ENCODE measurements at places on chromosomes 3 and 15. TPM values are rescaled to one million over a fixed set of nuclear protein-coding genes. Genes with fewer than 3 reads are reported as not detected.

GRCh38 chr3:110779581-110779980 lies 292.0 kb upstream of the NECTIN3 start:
- H3K4me3 ChIP-seq: no peak overlapping the region
- H3K27me3 ChIP-seq: no peaks in the 10 kb centered on the region
- no peaks in the 10 kb centered on the region for H3K36me3 ChIP-seq

- no peak for ATAC-seq
- H3K27me3 ChIP-seq: peaks cover 76% of the 10 kb centered on the region
- no peak overlapping the region for H3K27ac ChIP-seq
These were observed 135.0 kb downstream of the NUP210 start for GRCh38 chr3:13285007-13285567.

DNA sequence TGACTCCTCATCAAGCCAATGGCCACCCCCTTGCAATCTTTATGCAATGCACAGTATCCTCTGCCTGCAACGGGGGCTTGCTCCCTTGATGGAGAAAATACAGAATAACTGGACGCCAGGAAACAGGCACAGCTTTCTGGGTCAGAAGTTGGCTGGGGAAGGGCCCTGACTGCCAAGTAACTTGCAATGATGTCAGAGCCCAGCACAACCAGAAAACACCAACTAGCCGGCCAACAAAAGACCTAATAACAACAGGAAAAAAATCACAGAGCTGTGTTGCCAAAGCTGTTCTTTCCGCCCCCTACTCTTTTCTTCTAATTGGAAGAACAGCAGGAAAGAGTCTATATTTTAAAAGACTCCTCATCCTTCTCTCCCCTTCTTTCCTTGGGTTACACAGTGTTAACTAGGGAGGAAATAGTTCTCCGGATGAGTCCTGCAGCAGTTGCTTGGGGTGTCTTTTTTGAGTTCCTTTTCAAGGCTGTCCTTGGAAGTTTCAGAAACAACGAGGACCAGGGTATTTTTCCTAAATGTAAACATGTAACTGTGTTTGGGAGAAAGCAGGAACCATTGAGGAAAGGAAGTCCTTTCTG lies 1.4 kb upstream of the SEMA6D start:
- peak overlapping the region; percentile 90 for H3K4me3 ChIP-seq
- ATAC-seq: no peak
- peaks cover 42% of the 10 kb centered on the region for H3K4me1 ChIP-seq
- peak overlapping the region; percentile 90 for H3K27ac ChIP-seq

DNA sequence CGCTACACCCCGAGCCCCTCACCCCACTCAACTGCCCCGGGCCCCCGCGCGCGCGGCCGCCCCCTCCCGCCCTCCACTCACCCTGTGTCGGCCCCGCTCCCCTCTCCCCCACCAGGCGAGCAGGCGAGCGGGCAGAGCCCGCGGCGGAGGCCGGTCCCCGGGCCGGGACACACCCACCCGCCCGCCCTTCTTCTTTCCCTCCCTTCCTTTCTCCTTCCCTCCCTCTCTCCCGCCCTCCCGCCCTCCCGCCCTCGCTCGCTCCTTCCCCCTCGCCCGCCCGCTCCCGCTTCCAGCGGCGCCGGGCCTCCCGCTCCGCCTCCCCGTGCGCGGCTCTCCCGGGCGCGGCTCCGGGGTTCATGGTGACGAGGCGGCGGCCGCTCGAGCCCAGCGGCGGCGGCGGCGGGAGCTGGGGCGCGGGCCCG lies at the start of gene CTDSPL:
TSS of gene CTDSPL (plus strand) at position 261 of the 422 bp plus-strand sequence. CDS start 320 bp downstream, outside the sequence.
- H3K27me3 ChIP-seq: no peaks in the 10 kb centered on the region
- H3K27ac ChIP-seq: peak within 1 kb of the TSS; percentile 58

DNA sequence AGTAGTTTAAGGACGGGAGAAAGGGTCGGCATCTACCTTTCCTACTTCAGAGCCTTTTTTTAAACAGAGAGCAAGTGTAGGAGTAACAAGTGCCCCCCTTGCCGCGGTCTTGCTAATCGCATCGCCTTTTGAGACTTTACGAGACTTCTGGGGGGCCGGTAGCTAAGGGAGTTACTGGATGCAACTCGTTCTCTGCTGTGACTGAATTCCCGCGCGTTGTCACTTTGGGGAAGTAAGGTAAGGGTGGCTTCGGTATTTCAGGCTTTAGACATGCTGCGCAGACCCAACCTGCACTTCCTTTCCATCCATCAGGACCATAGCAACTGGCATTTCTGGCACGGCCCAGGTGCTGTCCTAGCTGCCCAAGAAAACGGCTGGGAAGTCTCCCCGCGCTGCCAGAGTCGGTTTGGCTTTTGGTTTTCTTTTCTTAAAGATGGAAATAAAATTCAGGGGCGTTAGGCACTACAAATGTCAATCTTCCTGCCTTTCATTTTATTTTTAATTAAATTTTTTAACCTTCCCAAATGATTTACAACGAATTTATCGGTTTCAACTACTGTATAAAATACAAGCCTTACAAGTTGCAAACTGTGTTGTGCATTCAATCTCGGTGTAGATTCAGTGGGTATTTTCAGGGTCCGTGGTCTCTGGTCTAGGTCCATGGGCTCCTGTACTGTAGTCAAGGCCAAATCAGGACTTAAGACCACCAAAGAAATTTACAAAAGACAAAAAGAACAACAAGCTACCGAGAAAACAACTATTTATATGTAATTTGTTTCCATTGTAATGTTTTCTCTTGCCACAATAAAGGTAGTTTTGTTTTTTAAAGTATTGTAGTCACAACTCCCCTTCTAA lies 3.5 kb downstream of the MECOM start:
- peak overlapping the region; percentile 74 for H3K4me3 ChIP-seq
- no peaks in the 10 kb centered on the region for H3K36me3 ChIP-seq
- H3K27me3 ChIP-seq: peaks cover 67% of the 10 kb centered on the region
- peaks cover 23% of the 10 kb centered on the region for H3K4me1 ChIP-seq
- ATAC-seq: no peak
- H3K27ac ChIP-seq: no peak overlapping the region

- no peak for ATAC-seq
- no peak overlapping the region for H3K4me3 ChIP-seq
- peaks cover 11% of the 10 kb centered on the region for H3K4me1 ChIP-seq
- no peaks in the 10 kb centered on the region for H3K36me3 ChIP-seq
- H3K27ac ChIP-seq: no peak overlapping the region
These were observed 42.9 kb downstream of the AKAP13 start for GRCh38 chr15:85423256-85423655.

- no peak overlapping the region for H3K4me3 ChIP-seq
- no peaks in the 10 kb centered on the region for H3K4me1 ChIP-seq
- no peak for ATAC-seq
- no peaks in the 10 kb centered on the region for H3K27me3 ChIP-seq
- no peaks in the 10 kb centered on the region for H3K36me3 ChIP-seq
- H3K27ac ChIP-seq: no peak overlapping the region
These were observed 16.1 kb upstream of the EBLN2 start for GRCh38 chr3:73045391-73045790.

GRCh38 chr3:193938613-193939012 lies 197.3 kb upstream of the HES1 start:
- no peak overlapping the region for H3K27ac ChIP-seq
- H3K36me3 ChIP-seq: no peaks in the 10 kb centered on the region
- no peak for ATAC-seq
- no peaks in the 10 kb centered on the region for H3K27me3 ChIP-seq
- H3K4me1 ChIP-seq: no peaks in the 10 kb centered on the region
- H3K4me3 ChIP-seq: no peak overlapping the region

DNA sequence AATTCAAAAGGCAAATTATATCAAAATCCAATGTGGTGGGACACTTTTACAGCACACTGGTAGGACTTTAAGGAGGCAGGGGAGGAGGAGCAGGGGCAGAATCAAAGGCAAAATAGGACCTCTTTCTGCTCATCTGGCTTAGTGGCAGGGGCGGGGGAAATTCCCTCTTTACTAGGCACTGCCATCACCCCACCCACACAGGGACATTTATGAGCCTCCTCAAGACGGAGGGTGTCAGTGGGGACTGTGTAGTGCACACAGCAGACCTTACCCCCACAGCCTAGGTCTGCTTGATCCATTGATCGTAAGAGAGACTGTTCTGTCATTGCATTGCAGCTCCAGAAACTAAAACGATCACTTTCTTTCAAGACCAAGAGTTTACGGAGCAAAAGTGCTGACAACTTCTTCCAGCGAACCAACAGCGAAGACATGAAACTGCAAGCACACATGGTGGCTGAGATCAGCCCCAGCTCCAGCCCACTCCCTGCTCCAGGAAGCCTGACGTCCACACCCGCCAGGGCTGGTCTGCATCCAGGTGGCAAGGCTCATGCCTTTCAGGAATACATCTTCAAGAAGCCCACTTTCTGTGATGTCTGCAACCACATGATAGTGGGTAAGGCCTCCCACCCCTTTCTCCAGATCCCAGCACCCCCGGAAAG lies 62.9 kb downstream of the STAC start:
- H3K4me3 ChIP-seq: no peak overlapping the region

DNA sequence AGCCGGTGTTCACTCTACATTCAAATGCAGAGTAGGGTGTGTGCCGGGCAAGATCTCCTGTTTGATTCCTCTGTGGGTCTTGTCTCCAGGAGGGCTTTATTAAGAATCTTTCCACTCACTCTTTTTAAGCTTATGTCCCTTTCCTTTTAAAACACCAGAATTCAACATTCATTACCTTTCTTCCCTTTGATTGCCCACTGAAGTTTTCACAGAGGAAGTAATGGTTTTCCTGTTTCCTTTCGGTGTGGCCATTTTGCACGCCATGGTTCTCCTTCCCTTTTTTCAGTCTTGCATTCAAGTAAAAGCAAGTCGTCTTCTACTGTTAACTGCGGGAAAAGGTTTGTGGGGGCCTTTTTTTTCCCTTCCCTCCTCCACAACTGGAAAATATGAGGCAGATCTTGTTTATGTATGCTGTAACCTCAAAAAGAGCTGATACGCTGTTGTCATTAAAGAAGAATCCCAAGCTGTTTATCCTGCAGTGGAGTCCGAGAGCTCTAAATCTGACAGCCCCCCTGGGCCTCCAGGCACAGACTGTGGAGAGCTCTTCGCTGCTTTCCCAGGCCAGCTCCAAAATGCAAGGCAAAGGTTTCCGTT lies 40.5 kb downstream of the FILIP1L start:
- no peaks in the 10 kb centered on the region for H3K27me3 ChIP-seq
- peaks cover 6% of the 10 kb centered on the region for H3K4me1 ChIP-seq
- no peaks in the 10 kb centered on the region for H3K36me3 ChIP-seq
- ATAC-seq: no peak

The SAMMSON gene
- 5.7 TPM for total RNA-seq

The SLC38A3 gene
- 0.35 TPM for total RNA-seq

The SAXO2 gene
- total RNA-seq: 0.73 TPM

GRCh38 chr3:105274536-105274935 lies 92.2 kb upstream of the ALCAM start:
- no peaks in the 10 kb centered on the region for H3K27me3 ChIP-seq
- H3K4me3 ChIP-seq: no peak overlapping the region
- no peaks in the 10 kb centered on the region for H3K36me3 ChIP-seq
- no peaks in the 10 kb centered on the region for H3K4me1 ChIP-seq

DNA sequence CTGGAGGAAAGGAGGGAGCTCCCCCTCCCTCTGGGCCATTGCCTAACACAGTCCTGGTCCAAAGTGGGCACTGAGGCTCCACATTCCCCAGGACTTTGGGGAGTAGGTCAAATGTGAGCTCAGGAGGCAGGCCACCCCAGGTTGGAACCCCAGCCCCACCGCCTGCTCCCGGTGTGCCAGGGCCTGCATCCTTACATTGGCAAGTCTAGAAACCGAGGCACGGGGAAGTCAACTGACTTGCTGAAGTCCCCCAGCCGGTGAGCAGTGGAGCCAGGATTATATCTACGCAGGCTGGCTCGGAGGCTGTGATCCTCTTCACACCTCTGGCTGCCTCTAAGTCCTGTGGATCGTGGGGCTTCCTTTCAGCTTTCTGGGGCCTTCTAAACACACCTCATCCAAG lies 48.7 kb downstream of the RHCG start:
- H3K27ac ChIP-seq: no peak overlapping the region
- no peak overlapping the region for H3K4me3 ChIP-seq
- H3K36me3 ChIP-seq: no peaks in the 10 kb centered on the region
- no peak for ATAC-seq
- H3K4me1 ChIP-seq: no peaks in the 10 kb centered on the region

GRCh38 chr15:49225572-49226281 lies 55.7 kb downstream of the GALK2 start:
- no peaks in the 10 kb centered on the region for H3K27me3 ChIP-seq
- peaks cover 19% of the 10 kb centered on the region for H3K36me3 ChIP-seq
- no peak overlapping the region for H3K4me3 ChIP-seq
- H3K27ac ChIP-seq: no peak overlapping the region
- no peak for ATAC-seq

- peak overlapping the region; percentile 34 for H3K4me3 ChIP-seq
- peak overlapping the region; percentile 82 for H3K27ac ChIP-seq
- peak; percentile 92 for ATAC-seq
- H3K36me3 ChIP-seq: no peaks in the 10 kb centered on the region
- H3K4me1 ChIP-seq: peaks cover 12% of the 10 kb centered on the region
These were observed 8.4 kb upstream of the GNAI2 start for GRCh38 chr3:50227390-50228183.

DNA sequence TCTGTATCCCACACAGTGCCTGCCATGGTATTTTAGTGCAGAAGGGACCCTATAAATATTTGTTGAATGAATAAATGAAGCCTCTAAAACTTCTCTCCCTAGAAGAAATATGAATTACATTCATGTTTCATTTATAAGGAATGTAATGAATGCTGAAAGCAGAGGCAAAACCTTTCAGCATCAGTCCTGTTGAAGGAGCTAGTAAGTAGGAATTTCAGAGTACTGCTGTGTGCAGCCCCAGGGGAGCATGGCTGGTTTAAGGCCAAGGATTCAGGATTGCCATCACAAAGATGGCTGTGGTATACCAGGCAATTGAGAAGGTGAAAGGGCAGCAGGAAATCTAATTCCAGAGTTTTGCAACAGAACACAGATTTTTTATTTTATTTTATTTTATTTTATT lies 1131.4 kb downstream of the IGSF11 start:
- H3K27me3 ChIP-seq: no peaks in the 10 kb centered on the region
- H3K36me3 ChIP-seq: no peaks in the 10 kb centered on the region
- H3K4me3 ChIP-seq: no peak overlapping the region
- no peak for ATAC-seq

DNA sequence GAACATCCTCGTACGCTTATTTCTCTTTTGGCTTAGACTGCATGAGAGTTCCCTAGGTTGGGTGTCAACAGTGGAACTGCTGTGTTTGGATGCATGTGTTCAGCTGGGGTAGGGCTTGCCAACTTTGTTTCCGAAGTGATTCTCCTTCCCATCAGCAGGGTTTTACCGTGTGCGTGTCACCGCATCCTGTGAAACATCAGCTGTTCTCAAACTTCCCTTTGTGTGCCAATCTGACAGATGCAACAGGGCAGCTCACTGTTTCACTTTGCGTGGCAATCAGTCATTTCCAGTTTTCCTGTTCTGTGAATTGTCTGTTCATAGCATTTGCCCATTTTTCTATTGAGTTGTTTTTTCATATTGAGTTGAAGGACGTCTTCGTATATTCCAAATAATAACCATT lies 218.8 kb downstream of the VPS13C start:
- ATAC-seq: no peak
- H3K27ac ChIP-seq: no peak overlapping the region
- H3K27me3 ChIP-seq: peaks cover 12% of the 10 kb centered on the region
- H3K4me1 ChIP-seq: no peaks in the 10 kb centered on the region
- H3K4me3 ChIP-seq: no peak overlapping the region
- H3K36me3 ChIP-seq: no peaks in the 10 kb centered on the region

Data from gastroesophageal sphincter (tissue), 4 donors.